ENCODE measurements at places on chromosomes 5 and 9.

DNA sequence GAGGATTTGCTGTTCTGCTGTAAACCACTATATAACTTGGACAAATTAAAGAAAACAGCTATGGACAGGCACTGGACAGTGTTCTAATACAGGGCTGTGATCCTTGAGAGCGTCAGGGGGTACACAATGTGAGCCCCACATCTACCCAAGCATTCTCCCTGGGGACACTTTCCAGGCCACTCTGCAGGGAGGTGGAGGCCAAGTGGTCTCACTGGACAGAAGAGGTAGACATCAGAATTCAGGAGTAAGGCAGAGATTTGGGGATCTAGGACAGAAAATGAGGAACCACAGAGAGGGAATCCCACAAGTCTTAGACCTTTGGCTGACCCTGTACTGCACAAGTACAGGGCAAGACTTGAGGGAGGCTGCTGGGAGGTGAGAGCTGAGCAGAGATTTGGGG, 3.8 kb upstream of the IGFBPL1 start:
- DNase-seq, result no peak

- no peak for DNase-seq
Observed at GRCh38 chr5:148823871-148824270, 2.5 kb upstream of the ADRB2 start.

- DNase-seq, result no peak
Observed at GRCh38 chr9:99392986-99393385, 170.9 kb downstream of the SEC61B start.

DNA sequence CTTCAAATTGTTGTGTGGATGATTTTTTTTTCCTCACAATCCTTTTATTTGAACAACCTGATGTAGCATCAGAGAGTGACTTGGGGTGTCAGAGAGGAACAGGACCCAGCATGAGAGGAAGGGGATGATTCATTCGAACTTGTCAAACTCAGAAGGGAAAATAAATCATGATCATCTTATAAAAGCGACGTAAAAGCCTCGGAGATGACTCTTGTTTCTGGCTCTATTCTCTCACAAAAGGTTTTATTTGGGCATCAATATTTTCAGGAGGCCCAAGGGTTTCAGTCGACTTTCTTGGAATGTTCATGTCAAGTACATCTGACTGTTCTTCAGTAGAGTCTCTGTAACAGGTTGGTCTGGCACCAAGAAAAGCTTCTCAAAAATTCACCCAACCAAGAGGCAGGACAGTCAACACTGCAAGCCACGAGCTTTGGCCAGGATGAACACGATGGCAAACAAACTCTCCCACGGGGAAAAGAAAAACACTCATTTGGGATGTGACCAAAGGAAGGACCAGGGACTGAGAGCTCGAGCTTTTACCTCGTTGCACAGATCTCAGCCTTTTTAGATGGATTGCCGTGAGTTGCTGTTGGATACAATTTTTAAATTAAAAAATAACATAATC, 55.1 kb downstream of the ANKH start:
- DNase-seq, result no peak

DNA sequence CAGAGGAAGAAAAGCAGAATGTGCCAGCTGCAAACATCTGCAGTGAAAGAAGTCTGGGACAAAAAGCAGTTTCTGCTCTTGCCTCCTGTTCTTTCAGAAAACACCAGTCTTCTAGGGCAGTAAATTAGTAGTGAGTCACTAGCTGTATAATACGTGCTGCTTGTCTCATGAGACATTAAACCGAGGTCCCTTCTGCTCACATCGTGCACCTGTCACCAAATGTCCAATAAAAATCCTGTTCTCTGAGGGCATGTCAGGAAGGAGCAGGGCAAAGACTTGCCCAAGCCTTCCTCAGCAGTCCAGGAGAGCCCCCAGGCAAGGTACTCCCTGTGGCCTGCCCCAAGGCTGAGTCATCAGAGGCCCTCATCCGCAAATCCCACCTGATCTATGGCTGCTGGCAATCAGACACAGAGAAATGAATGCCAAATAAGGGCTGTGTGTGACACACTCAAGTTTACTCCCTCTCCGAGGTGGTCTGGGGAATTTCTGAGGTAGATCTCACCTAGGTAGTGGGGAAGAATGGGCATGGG, 255.3 kb upstream of the SMARCA2 start:
- DNase-seq, result no peak

Data from stimulated activated CD8-positive, alpha-beta memory T cell treated with anti-CD3 and anti-CD28 coated beads, Interleukin-2, amount 100 ng/mL, for 1 hour (primary cell).